ENCODE measurements at places on chromosomes 2 and 18.

- DNase-seq, result no peak
Observed at GRCh38 chr2:174335254-174335987, 667 bp downstream of the SP9 start.

GRCh38 chr2:113234721-113235346 lies 43.9 kb downstream of the PAX8 start:
- DNase-seq, result no peak

- DNase-seq, result no peak
Observed at GRCh38 chr18:73509460-73509859, 638.2 kb downstream of the FBXO15 start.

DNA sequence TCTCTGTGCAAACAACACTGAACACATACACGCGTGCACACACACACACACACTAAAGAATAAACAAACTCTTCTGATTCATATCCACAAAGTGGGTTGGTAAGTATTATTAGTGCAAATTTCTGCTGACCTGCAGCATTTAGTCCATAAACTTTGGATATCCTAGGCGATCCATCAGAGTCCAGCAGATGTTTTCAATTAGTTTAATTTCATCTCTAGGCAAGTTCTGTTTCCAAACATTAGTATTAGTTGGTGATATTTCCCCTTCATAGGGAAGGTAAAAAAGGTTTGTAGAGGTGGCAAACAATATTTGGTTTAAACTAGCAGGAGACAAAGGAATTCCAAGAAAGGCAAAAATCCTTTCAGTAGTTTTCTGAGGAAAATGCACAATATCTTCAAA lies 5.7 kb downstream of the DSEL start:
- DNase-seq, result no peak

DNA sequence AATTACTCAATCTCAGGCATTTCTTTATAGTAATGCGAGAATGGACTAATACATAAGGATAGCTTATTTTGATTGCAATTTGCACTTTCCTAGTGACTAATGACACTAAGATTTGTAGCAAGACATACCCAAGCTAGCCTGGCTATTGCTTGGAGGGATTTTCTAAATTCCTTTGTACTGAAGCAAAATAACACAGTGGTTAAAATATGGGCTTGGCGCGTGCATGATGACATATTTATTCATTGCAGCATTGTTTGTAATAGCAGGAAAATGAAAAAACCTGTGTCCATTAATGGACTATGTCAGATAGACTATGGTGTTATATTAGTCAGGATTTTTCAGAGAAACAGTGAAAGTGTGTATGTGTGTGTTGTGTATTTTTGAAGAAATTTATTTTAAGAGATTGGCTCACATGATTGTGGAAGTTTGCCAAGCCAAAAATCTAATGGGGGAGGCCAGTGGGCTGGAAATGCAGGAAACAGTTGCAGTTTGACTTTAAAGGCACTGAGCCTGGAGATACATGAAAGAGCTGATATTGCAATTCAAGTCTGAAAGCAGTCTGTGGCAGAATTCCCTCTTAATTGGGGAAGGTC lies 16.7 kb upstream of the LAPTM4A start:
- DNase-seq, result no peak

GRCh38 chr2:100052650-100053049 lies 89.7 kb downstream of the AFF3 start:
- DNase-seq, result no peak

DNA sequence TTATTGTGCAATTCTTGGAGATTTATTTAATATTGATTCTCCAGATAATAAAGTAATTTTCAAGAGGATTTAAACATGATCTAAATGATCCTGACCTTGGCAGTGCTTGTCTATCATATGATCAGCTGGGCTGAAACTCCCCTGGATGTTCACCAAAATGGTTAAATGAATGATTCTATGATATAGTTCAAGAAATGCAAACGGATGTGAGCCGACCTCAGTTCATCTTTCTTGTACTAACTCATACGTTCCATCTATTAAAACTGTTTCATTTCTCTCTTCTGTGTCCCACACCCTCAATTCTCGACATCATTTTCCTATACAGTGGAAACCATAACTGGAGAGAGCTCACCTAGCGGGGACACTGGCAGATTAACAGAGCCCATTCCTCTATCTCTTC lies 281.7 kb upstream of the CCDC68 start:
- DNase-seq, result no peak

GRCh38 chr18:45602926-45603325 lies 12.3 kb upstream of the SLC14A2 start:
- no peak for DNase-seq

- DNase-seq, result no peak
Observed at GRCh38 chr2:182650704-182651103, 65.4 kb upstream of the DNAJC10 start.

GRCh38 chr2:177636672-177637071 lies 244.1 kb downstream of the AGPS start:
- no peak for DNase-seq

GRCh38 chr2:145110668-145111356 lies 590.9 kb upstream of the ZEB2 start:
- DNase-seq, result no peak

- DNase-seq, result no peak
Observed at GRCh38 chr2:122859260-122859659, 1103.8 kb downstream of the TSN start.

DNA sequence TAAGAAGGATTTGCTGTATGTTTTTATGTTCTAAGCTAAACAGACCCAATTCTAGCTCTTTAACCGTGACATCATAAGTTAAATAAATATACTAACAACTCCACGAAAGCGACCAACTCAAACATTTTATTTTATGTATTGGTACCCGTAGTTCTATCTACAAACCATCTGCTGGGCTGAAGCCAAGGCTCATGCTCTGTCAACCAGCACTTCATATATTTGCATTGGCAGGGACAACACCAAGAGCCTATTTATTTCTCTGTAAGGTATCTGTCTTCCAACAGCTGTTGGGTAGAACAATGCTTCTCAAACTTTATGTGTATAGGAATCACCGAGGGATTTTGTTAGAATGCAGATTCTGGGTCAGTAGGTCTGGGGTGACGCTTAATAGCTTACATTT lies 64.5 kb downstream of the PID1 start:
- no peak for DNase-seq

GRCh38 chr2:161044095-161044865 lies 115.9 kb upstream of the TANK start:
- DNase-seq, result no peak

DNA sequence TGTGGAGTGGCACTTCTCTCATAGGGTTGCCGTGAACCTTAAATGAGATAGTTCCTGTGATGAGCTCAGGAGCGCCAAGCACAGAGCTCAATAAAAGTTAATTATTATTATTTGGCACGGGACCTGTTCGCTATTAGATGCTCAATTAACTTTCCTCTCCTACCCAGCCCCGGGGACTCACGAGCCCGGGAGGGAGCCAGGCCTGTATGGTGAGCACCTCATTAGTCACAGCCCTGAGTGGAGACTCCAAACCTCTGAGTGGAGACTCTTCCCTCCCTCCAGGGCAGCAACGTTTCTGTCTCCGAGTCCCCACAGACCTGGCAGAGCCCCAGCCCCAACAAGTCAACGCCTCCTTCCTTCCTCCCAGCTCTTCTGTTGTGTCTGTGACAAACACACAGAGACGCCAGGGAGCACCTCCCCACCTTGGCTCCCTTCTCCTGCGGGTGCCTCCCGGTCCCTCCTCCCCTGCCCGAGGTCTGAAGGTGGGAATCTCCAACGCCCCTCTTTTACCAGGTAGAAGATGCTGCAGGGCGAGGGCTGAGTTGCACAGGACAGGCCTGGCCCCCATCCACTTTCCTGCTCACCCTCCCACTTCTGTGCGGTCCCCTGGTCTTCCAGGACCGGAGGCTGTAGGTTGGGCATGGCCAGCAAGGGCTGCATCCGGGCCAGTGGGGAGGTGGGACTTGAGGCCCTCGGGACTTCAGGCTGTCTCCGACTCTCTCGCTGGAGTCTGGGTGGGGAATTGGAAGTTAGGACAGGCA lies 52.7 kb upstream of the ODC1 start:
- no peak for DNase-seq

- DNase-seq, result no peak
Observed at GRCh38 chr2:138294451-138294850, 207.1 kb upstream of the SPOPL start.

DNA sequence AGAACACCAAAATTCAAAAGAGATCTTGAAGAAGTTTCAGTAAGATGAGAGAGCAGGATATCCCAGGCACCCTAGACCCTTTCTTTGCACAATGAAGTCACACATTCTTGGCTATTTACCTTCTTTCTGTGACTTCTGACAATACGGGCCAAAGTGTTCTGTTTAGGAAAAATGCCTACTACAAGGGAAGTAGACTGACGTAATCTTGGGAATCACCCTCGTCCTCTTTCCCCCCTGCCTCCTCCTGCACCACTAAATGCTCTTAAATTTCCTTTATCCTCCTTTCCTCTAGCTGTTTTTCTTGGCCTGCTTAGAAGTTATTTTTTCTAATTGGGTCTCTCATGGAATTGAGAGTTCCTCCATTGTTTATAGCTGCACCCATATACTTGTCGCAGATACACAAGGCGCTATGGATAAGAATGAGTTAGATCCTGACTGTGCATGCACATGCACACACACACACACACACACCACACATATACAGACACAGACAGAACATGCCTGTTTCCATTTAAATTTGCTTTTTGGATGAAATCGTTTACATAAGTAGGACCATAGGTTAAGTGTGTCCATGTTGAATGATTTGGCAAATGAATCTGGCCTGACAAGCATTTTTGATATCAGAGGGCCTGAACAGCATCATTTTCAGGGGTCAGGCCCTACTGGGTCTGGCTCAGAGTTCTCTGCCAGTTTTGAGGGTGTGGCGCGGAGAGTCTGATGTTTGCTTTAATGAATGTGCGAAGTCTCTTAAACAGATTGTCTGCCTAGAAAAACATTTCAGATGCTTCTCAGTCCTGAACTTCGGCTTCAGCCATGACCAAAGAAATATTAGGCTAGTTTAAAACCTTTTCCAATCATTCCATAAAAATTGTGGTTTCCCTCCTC lies 131.9 kb upstream of the NT5C1B start:
- DNase-seq, result no peak

DNA sequence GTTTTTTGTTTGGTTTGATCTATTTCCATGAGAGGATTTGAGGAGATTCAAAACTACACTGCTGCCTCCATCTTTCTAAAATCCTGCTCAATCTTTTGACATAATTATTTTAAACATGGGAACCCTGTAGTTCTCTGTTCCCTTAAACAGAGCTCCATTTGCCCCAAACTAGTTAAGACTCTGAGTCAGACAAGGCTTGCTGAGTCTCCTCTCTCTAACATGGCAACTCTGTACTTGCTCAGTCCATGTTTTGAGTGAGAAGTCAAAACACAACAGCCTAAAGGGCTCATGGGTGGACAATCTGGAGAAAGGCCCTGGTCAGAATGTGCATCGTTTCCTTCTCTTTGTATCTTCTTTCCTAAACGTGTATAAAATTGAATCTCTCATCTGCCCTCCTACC lies 7.1 kb upstream of the STAMBP start:
- no peak for DNase-seq

- DNase-seq, result no peak
Observed at GRCh38 chr2:96602330-96602823, 35.7 kb downstream of the KANSL3 start.

- DNase-seq, result no peak
Observed at GRCh38 chr18:25457126-25457525, 105.2 kb upstream of the ZNF521 start.

DNA sequence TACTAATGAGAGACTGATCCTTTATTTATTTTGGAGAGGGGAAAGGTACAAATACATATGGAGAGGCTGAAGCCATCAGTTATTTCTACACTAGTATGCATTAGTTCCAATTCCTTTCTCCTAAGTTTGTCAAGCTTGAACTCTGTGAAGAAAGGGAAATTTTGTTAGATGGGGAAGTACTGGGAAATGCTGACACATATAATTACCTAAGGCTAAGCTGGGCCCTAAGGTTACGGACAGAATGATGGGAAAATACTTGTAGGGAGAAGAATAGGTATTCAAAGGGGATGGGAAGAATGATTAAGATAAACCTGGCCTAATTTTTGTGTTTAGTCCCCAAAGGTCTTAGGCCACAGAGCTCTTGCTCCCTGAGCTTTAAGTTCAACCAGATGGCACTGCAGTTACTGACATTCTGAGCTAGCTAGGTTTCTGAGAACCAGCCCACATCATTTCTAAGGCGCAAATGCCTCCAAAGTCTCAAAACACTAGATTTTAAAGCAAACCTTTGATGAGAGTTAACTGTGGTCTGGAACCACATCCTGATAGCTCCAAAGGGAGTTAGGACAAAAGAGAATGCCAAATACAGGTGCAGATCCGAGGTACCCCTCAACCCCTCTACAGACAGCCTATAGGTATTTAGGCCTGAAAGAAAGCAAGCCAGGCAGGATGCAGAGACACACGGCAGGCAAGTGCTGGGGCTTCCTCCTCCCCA lies 2.7 kb downstream of the TMEM163 start:
- no peak for DNase-seq

DNA sequence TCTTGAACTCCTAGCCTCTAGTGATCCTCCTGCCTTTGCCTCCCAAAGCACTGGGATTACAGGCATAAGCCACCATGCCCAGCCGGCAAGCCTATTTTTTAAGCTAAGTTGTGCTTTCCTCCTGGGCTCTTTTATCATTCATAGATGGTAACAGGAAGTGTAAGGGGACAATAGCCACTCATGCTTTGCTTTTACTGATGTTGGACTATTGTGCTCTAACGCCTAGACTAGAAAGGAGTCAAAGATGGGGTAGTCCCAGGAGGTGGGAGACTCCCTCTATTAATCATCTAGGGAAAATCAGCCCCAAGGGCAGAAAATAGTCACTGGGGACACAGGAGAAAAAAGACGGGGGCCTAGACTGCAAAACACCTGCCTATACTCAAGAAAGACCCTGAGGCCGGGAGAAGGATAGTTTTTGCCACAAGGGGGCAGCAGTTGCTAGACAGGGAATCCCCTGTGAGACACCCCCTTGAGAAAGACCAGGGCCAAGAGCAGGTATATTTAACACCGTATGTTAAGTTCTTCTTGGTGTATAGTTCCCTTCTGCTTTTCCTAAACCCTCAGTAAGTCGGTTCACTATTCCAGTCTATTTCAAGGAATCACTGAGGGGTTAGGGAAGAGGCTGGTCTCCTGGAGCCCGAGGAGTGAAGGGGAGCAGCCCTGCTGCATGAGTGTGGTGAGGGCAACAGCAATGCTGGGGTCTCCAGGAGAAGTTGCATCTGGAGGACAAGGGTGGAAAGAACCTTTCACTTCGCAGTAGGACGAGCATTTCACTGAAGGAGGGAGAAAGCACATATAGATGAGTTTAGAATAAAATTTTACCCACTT lies 2.1 kb upstream of the CXCR1 start:
- DNase-seq, result no peak

DNA sequence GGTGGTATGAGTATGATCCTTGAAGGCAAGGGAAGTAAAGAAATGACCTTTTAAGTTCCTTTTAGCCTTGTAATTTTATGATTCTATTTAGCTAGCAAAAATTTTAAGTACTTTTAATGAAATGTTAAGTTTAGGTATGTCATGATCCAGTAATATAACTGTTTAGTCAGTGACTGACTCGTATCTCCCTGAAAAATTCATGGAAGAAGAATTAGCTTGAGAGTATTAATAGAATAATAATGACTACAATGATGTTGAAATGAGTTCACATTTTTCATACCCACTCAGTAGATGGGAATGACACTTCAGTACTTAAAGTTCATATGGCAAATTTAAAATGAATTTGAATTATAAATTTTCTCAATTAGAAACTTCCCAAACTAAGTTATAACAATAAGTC lies 14.6 kb downstream of the RAB3GAP1 start:
- no peak for DNase-seq
